ENCODE measurements at places on chromosomes 7 and 10.

DNA sequence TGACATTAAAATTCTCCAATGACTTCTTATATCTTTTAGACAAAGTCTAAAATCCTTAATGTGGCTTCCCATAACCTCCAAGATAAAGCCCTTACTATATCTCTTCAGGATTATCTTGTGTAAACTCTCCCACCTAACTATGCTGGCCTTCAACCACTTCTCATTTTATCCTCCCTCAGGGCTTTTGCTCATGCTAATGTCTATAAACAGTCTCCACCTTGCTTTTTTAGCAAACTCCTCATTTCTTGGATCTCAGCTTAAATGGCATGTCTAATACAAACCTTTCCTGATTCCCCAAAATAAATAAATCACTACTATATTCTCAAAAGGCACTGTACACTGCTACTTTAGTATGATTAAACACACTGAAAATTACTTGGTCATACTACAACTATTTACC is 181.2 kb downstream of the LRRN3 start:
- no peak for DNase-seq

- no peak for DNase-seq
These were observed 36.9 kb downstream of the WASL start for GRCh38 chr7:123711832-123712293.

- DNase-seq = no peak
These were observed 9.4 kb downstream of the HACD1 start for GRCh38 chr10:17607603-17608332.

DNA sequence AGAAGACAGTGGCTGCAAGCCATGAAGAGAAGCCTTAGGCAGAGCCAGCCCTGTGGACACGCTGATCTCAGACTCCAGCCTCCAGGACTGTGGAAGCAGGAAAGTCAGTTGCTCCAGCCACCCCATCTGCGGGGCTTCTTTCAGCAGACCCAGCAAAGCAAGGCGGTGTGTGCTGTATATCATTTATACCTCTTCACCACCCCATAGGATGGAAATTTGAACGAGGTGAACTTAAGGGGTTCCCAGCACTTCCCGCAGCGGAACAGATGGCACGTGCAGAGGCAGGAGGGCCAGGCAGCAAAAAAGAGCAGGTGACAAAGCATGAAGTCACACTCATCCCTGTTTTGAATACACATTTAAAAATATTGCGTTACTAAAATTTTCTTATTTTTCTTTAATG is 159.4 kb downstream of the ADARB2 start:
- no peak for DNase-seq

DNA sequence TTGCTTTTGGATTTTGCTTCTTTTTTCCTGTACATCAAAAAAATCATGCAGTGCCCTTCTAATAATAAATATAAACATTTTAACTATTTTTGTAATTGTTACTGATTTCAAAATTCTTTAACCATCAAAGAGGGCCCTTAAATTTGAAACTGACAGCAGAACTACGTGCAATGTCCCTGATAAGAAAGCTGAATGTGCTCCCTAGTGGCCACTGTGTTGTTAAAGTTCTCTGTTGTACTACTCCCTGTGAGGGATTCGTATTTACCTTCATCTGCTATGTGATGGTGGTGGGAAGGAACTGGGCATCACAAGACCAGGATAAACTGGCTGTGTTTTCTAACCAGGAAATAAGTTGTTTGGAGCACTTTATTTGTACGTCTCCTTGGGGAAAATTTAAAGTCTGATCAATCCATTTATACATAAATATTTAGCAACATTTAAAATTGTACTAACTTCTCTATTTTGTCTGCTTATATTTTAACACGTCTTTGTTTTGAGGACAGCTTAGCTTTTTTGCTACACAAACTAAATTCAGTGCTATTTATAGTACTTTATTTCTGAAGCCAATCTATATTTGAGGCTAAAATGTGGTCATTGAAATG is 322.4 kb downstream of the HGF start:
- DNase-seq = no peak

DNA sequence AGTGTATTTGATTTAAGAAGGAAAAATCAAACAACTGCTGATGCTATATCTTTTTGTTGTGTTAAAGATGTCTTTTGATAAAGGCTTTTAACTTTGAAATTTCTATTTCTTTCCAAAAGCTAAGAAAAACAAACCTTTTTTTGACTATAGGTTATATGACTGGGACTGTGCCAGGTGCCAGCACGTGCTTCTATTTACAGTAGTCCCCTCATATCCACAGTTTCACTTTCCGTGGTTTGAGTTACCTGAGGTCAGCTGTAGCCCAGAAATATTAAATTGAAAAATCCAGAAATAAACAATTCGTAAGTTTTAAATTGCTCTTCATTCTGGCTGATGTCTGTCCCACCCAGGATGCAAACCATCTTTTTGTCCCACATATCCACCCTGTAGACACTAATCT is 104.3 kb downstream of the BBS9 start:
- DNase-seq = no peak

GRCh38 chr7:88775838-88776237 is 16.3 kb downstream of the ZNF804B start:
- DNase-seq = no peak

DNA sequence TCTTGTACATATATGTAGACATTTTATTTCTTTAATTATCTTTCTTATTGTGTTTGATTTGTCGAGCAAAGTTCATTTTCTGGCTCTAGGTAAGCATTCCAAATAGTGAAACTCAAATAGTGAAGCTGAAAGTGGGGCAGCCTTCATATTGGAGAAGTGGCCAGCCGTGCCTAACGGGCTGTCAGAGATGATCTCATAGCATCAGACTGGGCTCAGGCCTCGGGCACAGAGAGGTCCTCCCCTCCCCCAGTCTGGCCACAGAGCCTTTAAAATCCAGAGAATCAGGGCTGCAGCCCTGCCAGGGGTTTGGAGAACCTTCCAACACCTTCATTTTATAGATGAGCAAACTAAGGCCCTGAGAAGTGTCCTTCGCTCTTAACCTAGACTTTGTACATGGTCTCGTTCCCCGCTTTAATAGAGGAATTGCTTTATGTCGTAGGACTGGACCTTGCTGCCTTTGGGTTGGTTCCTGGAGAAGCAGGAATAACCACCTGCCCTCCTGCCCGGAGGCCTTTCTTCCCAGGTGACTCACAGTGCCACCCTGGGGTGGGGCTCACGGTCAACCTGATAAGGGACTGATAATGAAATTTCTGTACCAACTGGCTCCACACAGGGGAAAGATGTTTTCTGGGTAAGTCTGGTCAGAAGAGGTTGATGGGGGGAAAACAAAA is 7.3 kb downstream of the TSPAN15 start:
- DNase-seq = no peak

DNA sequence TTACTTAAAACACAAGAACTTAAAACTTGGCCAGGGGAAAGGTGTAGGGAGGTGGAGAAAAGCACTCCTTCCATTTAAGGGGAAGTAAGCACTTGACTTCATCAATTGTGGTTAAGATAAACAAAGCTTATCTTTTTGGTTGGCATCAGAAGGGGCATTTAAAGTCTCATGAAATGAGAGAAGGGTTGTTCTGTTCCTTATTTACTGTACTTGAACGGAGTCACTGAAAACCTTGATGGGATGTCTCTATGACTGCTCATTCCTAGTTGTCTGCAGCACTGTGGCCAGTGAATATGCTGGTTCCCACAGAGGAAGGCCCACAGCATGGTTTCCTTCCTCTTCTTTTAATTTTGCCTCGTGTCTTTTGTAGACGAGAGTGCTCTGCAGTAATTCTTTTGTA is 229.3 kb downstream of the AUTS2 start:
- DNase-seq = no peak

DNA sequence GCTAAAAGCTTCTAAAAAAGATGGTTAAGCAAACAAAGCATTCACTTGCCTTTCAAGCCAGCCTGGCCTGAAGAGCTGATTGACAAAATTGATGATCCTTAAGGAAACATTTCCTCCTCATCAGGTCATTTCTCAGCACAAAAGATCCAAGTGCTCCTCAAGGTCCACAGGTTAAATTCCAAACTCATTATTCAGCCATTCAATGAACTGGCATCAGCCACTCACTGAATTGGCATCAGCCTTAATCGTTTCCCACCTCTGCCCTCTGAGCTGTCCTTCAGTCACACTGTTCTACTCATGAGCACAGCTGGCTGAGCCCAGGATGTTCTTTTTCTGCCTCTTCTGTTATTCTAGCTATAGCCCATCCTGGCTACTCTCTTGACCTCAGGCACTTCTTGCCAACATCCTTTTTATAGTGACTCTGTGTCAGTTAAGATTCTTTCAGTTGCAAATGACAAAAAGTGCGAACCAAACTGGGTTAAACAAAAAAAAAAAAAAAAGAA is 147.5 kb downstream of the RAB11FIP2 start:
- no peak for DNase-seq

DNA sequence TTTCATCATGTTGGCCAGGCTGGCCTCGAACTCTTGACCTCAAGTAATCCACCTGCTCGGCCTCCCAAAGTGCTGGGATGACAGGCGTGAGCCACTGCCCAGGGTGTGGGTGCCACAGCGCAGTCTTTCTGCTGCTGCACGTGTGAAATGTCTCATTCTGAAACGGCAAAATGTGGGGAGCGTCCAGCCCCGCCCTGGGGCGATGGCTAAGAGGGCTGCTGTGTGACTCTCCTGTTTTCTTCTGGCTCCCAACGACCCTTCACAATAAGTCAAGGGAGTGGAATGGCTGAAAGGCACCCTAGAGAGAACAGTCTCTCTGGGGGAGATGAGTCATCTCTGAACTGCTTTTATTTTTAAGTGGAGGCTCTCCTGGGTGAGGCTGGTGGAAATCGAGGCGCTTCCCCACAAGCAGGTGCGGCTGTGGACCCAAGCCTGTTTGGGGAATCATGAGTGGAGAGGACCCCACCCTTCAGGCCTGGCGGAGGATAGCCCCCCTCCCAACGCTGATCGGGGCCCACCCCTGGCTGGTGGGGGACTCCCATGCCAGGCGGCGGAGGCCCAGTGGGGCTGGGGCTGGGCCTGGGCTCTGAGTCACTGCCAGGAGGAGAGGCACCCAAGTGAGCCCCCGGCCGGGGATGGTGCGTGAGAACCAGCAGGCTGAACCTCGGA is 18.0 kb downstream of the ADAP1 start:
- peak; percentile 35 for DNase-seq

- no peak for DNase-seq
These were observed 3.6 kb upstream of the LRRC4 start for GRCh38 chr7:128034825-128035224.

GRCh38 chr7:6691609-6692106 is 15.1 kb downstream of the ZNF12 start:
- no peak for DNase-seq

- no peak for DNase-seq
These were observed 97.3 kb upstream of the KLF14 start for GRCh38 chr7:130831322-130831721.

- DNase-seq = no peak
These were observed 2.6 kb upstream of the GPER1 start for GRCh38 chr7:1085266-1085665.

- no peak for DNase-seq
These were observed 169.9 kb upstream of the ASAH2 start for GRCh38 chr10:50421026-50421719.

- DNase-seq = no peak
These were observed 8.1 kb downstream of the FRMD4A start for GRCh38 chr10:14322526-14323188.
